ENCODE measurements at places on chromosomes 13 and 19. TPM values are rescaled to one million over a fixed set of nuclear protein-coding genes. Genes with fewer than 3 reads are reported as not detected.

The JAK3 gene
- total RNA-seq: 64.2 TPM

The SLC6A16 gene
- 1.7 TPM for total RNA-seq

The SCN1B gene
- total RNA-seq: 0.27 TPM

The MYCBP2 gene
- total RNA-seq: 152 TPM

The DACH1 gene
- not detected for total RNA-seq

The CD209 gene
- 0.21 TPM for total RNA-seq

The YJEFN3 gene
- total RNA-seq: 5.9 TPM

The CD33 gene
- total RNA-seq: 0.66 TPM

The C3 gene
- 5.9 TPM for total RNA-seq

The LHB gene
- total RNA-seq: 0.46 TPM

The GJB2 gene
- 0.24 TPM for total RNA-seq

DNA sequence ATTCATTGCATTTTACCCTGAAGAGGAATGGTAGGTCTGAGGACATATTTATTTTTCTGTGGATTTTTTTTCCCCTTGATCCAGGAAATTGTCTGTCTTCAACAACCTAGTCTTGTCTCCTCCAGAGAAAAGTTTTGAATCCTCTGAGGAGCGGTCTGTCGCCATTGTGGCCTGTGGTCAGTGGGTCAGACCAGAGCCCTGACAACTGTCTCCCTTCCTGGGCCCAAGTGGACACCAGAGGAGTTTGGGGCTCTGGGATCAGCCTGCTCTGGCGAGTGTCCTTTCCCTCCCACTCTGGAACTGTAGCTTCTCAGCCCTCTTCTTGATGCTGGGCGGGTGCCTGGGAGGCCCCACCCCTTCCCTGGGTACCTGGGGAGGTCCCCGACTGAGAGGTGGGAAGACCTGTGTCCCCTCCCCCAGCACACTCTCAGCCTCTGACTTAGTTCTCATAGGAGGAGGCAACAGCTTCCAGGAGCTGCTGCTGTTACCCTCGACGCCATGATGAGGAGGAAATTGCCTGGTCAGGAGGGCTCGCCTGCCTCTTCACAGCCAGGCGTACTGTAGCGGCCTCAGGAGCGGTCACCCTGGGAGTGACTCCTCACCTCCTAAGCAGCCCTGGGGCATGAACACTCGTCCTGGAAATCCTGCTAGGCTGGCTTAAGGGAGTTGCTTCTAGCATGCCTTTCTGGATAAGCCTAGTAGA is 110.3 kb downstream of the GGACT start:
- no peak for DNase-seq

GRCh38 chr13:87894059-87894458 is 222.9 kb downstream of the SLITRK5 start:
- DNase-seq: no peak

- DNase-seq: no peak
These were observed 314.9 kb downstream of the COG6 start for GRCh38 chr13:39970177-39970846.

GRCh38 chr19:15178629-15179308 is 22.0 kb downstream of the NOTCH3 start:
- DNase-seq: no peak

- DNase-seq: no peak
These were observed 435.3 kb downstream of the KLF12 start for GRCh38 chr13:73698859-73699258.

DNA sequence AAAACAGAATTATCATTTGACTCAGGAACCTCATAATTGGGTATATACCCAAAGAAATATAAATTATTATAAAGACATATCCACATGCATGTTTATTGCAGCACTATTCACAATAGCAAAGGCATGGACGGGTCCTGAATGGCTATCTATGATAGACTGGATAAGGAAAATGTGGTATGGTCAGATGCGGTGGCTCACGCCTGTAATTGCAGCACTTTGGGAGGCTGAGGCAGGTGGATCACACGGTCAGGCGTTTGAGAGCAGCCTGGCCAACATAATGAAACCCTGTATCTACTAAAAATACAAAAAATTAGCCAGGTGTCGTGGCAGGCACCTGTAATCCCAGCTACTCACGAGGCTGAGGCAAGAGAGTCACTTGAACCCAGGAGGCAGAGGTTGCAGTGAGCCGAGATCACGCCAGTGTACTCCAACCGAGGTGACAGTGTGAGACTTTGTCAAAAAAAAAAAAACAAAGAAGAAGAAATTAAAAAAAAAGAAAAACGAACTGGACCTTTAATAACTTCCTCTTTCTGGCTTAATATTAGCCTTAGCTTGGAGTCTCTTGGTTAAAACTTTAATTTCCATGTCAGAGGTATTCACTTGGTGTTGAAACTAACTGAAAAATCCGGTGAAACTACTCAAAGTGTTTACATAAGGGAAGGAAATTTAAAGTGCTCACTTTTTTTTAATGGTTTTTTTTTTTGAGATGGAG is 104.4 kb downstream of the ZNF486 start:
- no peak for DNase-seq

DNA sequence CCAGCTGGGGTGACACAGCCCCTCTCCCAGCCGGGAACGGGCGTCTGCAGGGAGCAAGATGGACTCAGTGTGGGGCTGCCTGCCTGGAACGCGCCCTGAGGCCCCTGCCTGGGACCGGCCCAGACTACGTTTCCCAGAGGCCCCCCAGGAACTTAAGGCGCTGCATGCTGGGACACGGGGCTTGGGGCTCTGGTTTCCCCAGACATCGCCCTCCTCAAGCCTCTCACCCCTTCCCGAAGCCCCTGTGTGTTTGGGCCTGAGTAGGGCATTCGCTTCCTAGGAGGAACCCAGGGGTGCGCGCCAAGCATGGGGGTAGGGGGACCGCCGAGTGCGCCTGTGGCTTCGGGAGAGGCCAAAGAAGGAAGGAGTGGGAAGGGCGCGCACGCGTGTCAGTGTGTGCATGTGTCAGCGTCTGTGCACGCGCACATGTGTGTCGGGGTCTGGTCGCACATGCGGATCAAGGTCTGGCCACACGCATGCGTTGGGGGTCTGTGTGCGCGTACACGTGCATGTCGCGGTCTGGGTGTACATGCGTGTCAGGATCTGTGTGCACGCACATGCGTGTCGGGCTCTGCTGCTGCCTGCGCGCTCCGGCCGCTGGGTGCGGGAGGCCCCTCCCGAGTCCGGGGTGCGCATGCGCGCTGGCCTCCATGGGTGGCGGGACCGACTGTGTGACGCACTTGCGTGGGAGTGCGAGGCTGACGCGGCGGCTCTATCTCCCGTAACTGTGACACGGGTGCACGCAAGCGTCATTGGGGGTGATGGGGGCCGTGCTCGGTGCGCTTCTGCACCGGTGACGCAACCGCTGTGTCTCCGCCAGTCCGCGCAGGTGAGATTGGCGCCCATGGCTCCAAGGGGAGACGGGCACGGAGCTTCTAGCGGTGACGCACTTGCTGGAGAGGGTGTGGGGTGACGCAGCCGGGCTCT is 16.2 kb downstream of the ZNF331 start:
- peak; percentile 63 for DNase-seq

DNA sequence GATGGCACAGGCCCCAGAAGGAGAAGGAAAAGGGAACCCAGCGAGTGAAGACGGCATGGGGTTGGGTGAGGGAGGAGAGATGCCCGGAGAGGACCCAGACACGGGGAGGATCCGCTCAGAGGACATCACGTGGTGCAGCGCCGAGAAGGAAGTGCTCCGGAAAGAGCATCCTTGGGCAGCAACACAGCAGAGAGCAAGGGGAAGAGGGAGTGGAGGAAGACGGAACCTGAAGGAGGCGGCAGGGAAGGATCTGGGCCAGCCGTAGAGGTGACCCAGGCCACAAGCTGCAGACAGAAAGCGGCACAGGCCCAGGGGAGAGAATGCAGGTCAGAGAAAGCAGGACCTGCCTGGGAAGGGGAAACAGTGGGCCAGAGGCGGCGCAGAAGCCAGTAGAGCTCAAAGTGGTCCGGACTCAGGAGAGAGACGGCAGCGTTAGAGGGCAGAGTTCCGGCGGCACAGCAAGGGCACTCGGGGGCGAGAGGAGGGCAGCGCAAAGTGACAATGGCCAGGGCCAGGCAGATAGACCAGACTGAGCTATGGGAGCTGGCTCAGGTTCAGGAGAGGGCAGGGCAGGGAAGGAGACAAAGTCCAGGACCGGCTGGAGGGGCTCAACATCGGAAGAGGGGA is 1.1 kb downstream of the PPP1R12C start:
- DNase-seq: no peak

GRCh38 chr13:40517486-40518480 is 148.7 kb downstream of the FOXO1 start:
- peak; percentile 82 for DNase-seq

- no peak for DNase-seq
These were observed 132.5 kb downstream of the STK24 start for GRCh38 chr13:98444381-98444780.

GRCh38 chr13:66180836-66181235 is 1049.3 kb downstream of the PCDH9 start:
- DNase-seq: no peak

DNA sequence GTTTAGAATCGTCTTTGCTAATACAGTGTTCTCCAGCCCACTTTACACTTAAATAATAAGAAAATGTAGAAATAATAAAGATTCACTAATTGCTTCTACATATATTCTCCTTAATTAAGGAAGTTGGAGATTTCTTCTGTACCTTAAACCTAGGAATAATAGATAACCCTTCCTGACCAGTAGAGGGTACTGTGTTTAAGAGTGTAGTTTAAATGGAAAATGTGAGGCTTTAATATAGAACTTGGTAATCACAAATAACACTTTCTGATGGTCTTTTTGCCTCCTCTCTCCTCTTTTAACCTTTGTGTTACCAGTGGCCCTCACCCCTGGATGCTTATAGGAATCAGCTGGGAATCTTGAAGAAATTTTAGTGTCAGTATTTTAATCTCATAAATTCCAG is 20.7 kb downstream of the POMP start:
- DNase-seq: no peak

- no peak for DNase-seq
These were observed 25.0 kb downstream of the KLF2 start for GRCh38 chr19:16349551-16350152.

DNA sequence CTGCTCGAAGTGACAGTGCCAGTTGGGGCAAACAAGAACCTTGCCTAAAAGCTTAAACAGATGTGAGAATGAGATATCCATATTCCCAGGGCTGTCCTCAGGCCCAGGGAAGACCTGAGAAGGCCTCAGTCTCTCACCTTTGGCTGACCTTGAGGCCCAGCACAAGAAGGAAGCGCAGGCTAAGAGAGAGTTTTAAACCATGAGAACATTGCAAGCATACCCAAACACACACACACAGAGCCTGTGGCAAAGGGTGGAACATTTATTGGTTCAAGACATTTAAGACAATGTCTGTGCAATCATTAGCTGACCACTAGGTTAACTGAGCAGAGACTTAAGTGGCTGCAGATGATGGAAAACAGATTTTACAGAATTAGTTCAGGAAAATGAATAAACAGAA is 248.2 kb downstream of the NBEA start:
- no peak for DNase-seq

GRCh38 chr19:55467236-55468053 is 2.9 kb upstream of the C19orf85 start:
- no peak for DNase-seq

GRCh38 chr19:7307590-7308218 is 13.5 kb upstream of the INSR start:
- DNase-seq: no peak

DNA sequence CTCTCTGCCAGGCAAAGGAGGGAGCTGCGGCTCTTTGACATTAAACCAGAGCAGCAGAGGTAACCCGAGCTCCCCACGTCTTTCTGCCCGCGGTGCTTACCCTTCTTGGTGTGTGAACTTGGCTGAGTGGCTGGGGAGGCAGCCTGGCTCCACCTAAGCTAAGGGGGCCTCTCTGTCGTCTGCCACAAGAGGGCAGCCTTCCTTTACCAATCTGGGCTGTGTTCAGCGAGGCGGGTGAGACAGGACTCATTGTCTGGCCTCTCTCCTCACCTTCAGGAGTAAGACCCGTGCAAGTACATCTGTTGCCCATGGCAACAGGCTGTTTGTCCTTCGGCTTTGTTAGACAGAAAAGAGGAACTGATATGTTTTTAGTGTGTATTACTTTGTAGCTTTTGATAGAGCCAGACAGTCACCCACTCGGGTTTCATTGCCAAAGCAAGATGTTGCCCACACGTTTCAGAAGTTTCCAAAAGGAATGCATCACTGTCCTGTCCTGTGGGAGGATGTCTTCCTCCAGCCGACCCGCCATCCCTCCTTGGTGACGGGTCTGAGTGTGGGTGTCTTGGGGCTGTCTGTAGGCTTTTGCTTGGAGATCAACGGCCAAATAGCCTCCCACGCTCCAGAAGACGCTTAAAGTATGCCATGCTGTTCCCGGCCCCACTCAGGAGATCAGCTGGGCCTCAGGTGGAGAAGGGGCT is 4.6 kb downstream of the POP4 start:
- DNase-seq: peak; percentile 75

GRCh38 chr19:1289686-1290025 is 4.0 kb downstream of the EFNA2 start:
- DNase-seq: no peak

GRCh38 chr19:37981785-37982475 is 74.9 kb downstream of the SIPA1L3 start:
- no peak for DNase-seq

DNA sequence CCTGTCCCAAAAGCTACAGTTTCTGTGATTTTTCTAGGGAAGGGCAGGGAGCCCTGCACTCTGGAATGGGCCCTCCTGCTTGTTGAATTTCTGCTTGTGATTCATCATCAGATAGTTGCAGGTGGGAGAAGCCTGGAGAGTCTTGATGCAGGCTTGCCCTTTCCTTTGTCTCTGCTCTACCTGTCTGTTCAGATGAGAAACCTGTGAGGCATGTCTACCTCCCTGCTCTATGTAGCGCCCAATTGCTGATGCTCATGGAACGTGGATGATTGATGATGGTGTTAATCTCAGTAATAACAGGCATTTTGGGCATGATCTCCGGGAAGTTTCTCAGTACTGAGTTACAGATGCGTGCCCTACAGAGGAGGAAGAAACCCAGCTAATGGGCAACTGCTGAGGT is 10.9 kb upstream of the CBY2 start:
- DNase-seq: no peak

- peak; percentile 38 for DNase-seq
These were observed 355.2 kb downstream of the KCNRG start for GRCh38 chr13:50370303-50370950.

GRCh38 chr19:5873617-5874199 is 3.4 kb upstream of the FUT5 start:
- no peak for DNase-seq

DNA sequence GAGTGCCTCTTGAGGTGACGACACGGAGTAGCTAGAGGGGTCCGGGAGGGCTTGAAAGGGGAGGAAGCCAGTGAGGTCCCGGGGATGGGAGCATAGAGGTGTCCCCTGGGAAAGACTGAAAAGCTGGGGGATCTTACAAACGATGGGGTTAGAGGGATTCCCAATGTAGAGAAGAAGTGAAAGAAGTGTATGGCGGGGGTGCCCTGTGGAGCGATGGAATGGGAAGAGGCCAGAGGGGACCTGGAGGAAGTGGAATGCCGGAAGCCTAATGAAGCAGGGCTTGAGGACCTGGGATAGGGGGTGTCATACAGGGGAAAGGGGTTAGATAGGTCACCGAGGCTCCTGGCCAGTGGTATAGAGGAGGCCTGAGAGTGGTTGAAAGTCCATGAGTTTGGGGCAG is 580 bp downstream of the AP2A1 start:
- no peak for DNase-seq
